ENCODE measurements at places on chromosomes 12 and 14. TPM values are rescaled to one million over a fixed set of nuclear protein-coding genes. Genes with fewer than 3 reads are reported as not detected.

The GLIPR1 gene
- 0.38 TPM for total RNA-seq

The ATP2A2 gene
- 178 TPM for total RNA-seq

The RND1 gene
- total RNA-seq: 1.0 TPM

The TMTC1 gene
- 0.95 TPM for total RNA-seq

The HOXC9 gene
- total RNA-seq: 0.28 TPM

The CPNE6 gene
- total RNA-seq: not detected

The ENDOU gene
- total RNA-seq: 1.6 TPM

The TAS2R8 gene
- 0.44 TPM for total RNA-seq

The SSPN gene
- total RNA-seq: 2.7 TPM

The MAP3K9 gene
- total RNA-seq: 8.6 TPM

The CLEC4D gene
- 0.31 TPM for total RNA-seq

The HPD gene
- not detected for total RNA-seq
